RWPE1 (cell line): ENCODE measurements at places on chromosomes 11 and 22.

- no peak for DNase-seq
Observed at GRCh38 chr11:17351510-17352176, at the start of gene NCR3LG1. TSS of gene NCR3LG1 (plus strand) at chr11:17351800. CDS start at chr11:17351970, 170 bp downstream.

DNA sequence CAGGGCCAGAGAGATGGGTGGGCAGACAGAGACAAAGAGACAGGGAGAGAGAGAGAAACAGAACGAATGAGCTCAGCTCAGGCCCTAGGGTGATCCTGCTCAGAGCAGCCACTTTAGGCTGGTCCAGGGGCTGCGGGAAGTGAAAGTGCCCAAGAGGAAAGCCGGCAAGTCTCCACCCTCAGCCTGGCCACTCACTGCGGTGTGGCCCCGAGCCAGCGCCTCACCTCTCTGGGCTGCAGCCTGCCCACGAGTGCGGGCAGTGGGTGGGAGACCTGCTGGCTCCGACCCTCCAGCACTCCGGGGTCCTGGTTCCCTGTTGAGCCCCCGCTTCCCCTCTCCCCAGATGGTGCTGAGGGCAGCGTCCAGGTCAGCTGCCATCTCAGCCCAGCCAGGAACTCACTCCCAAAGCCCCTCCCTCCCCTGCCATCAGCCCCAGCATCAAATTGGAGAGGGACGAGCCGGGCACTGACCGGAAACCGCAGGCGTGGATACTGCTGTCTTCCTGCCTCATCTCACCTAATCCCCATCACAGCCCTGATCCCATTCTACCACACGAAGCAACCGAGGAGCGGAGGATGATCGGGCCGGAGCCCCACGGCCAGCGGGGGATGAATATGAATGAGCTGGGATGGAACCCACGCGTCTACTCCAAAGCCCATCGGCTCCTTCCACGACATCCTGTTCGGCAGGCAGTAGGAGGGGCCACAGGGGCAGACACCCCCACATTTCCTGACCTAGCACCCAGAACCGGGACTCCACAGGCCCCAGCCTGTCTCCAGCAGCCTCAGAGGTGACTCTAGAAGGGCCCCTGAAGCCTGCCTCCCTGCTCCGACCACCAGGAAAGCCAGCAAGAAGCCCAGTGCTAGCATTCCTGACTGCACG lies 16.9 kb downstream of the ELFN2 start:
- no peak for DNase-seq

DNA sequence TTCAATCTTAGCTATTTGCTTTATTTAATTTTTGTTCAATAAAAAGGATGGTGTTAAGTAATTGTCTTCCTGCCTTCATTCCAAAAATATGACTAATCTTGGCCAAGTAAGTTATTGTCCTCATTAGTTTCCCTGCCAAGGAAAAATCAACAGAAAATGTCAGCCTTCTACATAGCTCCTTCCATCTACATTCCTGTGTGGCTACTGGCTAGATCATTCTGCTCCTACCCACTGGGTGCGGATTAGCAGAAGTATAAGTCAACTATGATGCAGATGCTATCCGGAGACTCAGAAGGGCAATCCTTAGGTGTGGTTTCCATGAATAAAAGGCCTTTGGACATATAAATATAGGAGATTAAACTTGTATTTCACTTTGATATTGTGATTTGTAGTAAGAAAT lies 154.4 kb downstream of the SBF2 start:
- peak; percentile 68 for DNase-seq

DNA sequence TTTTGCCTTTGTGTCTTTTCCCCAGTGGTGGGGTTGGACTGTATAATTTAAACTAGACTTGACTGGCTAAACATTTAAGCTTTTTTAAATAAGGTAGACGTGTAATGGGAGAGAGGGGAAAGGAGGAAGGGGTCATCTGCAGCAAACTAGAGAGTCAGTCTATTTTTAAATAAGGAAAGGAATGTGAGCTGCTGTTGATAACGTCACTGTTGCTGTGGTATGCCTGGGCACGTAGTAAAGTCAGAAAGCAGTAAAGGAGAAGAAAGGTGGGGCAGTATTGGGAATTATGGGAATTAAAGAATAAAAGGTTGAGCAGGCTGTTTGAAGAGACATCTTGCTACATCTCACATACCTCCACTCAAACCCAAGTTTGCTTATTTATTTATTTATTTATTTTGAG lies 80.4 kb upstream of the FSHB start:
- DNase-seq, result peak; percentile 4

DNA sequence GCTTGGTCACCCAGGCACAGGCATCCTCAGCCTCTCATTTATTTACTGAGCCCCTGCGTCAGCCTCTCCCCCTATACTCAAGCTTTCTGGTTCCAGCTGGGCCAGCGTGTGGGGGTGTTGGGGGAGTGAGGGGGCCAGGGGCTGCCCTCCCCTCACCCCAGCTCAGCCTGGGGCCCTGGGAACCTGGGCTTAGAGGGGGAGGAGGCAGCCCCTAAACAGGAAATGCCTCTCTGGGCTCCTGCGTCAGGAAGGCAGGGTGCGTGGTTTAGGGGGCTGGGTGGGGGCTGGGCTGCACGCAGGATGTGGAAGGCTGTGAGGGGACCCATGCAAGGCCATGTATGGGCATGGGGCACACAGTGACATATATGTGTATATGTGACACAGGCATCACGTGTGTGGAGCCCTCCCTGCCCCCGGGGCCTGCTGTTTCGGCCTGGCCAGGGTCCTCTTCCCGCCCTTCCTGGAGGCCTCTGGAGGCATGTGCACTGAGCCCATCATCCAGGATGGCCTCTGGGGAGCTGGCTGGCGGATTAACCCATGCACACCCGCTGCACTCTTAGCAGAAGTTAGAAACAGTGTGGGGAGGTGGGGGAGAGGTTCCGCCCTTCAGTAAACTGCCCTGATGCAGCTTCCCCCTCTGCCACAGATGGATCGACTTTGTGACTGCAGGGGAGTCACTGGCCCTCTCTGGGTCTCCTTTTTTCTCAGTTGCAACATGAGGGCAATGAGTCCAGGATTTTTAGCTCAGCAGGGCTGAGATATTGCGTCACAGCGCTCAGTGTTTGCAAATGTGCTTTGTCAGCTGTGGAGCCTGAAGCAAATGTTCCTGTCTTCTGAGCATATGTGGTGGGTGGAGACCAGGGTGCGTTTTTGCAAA lies 1.1 kb upstream of the CD248 start:
- DNase-seq, result no peak

DNA sequence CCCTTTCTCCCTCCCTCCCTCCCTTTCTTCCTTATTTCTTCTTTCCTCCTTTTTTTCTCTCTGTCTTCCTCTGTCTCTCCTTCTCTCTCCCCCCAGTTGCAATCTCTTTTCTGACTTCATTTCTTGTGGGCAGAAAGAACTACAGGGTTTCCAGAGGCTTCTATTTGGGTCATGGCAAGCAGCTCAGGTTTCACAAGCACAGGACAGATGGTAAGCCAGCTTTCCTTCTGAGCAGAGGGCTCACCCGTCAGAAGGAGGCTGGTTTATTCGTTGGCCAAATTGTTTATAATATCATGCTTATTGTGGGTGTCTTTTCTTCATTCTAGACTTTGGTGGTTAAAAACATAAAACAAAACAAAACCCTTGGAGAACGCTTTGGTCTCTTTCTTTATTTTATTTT lies 58.9 kb upstream of the CLMP start:
- no peak for DNase-seq

GRCh38 chr11:86106916-86107315 lies 38.0 kb upstream of the PICALM start:
- no peak for DNase-seq

DNA sequence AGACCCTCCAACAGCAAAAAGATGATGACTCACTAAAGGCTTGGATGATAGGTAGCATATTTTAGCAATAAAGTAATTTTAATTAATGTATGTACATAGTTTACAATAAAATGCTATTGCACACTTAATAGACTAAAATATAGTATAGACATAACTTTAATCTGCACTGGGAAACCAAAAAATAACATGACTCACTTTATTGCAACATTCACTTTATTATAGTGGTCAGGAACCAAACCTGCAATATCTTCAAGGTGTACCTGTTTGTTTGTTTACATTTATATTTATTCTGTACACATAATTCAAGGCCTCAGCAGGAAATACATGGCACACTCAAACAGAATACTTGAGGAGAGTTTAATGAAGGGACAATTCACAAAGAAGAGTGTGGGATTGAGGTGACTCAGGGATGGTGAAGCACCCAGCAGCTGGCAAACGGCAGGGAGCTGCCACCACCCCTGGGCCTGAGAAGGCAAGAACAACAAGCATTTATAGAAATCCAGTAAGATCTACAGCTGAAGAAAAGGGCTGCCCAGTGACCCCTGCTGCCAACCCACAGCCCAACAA lies 51.5 kb upstream of the POU2AF2 start:
- no peak for DNase-seq

GRCh38 chr11:88515002-88515401 lies 177.5 kb upstream of the CTSC start:
- no peak for DNase-seq

- no peak for DNase-seq
Observed at GRCh38 chr22:30253205-30253852, 6.8 kb upstream of the LIF start.

- no peak for DNase-seq
Observed at GRCh38 chr11:119794756-119795155, 65.8 kb upstream of the NECTIN1 start.

- DNase-seq, result no peak
Observed at GRCh38 chr22:20577549-20577975, 70.2 kb downstream of the MED15 start.

- no peak for DNase-seq
Observed at GRCh38 chr22:39270280-39270679, 25.5 kb upstream of the PDGFB start.

GRCh38 chr11:11403763-11404725 lies 51.0 kb upstream of the CSNK2A3 start:
- no peak for DNase-seq

DNA sequence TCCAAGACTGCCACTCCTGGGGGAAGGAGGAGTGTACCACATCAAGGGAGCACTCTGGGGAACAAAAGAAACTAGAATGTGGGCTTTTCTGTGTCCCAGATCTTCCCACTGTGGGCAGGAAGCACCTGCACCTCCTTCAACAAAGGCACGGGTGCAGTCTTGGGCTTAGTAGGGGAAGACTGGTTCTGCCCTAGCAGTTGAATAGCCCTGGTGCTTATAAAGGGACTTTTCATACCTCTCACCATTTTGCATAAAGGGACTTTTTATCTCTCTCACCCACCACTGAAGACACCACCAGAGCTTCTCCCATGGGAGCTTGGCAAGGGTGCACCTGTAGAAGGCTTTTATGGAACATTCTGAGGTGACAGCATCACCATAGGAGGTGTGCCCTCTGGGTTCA lies 65.8 kb upstream of the MS4A8 start:
- DNase-seq, result no peak

DNA sequence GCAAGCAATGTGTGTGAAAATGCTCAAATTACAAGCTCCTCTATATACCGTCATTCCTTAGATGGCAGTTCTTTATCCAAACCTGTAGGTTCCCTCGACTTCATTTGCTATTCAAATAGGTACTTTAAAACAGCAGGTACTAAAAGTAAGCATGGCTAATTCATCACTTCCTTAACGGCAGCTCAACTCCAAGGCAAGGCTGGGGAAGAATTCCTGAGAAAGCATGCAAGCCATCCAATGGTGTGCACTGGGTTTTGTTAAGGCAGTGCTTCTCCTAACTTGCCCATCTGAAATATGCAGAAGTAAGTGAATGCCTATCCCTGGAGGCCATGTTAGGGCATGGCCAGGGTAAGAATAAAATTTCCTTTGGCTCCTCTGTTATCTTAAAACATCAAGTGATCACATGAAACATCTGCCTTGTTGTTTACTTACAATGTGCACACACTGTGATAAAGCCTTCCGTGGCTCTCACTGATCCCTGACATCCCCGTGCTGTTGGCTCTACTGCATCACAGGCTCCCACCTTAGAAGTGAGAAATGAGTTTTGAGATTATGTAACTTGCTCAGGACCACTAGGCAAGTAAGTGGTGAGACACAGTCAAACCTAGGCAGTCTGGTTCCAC lies 52.1 kb downstream of the SMCO4 start:
- DNase-seq, result no peak

DNA sequence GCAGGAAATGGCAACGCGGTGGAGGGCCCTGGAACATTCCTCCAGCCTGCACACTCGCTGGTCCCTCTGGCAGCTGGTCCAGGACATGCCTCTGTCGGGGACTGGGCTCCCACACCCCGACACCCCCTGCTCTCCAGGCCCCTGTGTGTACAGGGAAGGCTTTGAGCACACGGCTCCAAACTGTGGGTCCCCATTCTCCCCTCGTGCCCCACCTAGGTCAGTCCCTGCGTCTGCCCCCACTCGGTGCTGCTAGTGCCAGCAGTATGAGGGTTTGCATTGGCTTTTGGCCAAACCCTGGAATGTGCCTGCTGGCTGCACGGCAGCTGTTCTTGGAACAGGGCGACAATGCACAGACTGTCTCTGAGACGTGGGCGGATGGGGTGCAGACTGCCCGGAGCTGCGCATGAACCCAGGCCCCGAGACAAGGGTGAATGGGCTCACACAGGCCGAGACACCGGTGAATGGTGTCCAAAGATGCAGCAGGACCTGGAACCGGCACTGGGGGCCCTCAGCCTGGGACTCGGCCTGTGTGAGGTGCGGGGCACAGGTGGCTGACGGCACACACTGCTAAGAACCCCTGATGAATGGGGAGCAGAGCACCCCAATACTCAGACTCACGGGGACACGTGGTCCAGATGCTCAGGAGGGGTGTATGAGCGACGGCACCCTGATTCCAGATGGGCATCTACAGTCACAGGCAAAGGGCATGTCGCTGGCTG lies 7.5 kb upstream of the SYT8 start:
- DNase-seq, result peak; percentile 51

- DNase-seq, result no peak
Observed at GRCh38 chr11:42841556-42841955, 470.2 kb upstream of the API5 start.

GRCh38 chr11:7512525-7513233 lies 1.1 kb upstream of the PPFIBP2 start:
- no peak for DNase-seq

DNA sequence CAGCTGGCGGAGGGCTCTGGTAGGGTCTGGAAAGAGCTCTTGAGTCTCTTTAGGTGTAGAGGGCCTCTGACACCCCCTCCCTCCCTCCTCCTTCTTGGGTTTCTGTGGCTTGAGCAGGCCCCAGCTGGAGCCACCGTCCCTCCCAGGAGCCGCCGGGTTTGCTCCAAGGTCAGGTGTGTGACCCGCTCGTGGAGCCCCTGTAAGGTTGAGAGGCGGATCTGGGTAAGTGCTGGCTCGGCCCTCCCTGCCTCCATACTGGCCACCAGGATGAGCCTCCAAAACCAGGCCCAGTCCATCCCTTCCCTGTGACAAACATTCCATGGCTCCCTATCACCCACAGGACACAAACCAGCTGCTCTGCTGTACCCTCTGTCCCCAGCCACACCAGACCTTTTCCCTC lies 9.3 kb downstream of the PLEKHB1 start:
- DNase-seq, result no peak

DNA sequence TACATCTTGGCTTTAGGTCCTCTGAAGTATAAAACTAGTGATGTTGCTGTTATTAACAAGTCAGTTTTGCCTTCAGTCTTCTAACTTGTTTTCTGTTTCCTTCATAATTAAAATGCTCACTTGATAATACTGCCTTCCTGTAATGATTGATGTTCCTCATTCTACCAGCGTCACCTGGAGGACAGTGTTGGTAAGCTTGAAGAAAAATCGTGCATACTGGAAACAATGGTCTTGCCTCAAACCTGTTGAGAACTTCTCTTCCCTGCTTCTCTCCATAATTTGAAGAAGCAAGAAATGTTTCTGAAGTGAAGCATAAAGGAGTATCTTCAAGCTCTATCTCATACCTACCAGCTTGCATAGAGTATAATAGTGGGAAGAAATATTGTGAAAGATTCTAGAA lies 3.0 kb downstream of the YWHAH start:
- DNase-seq, result peak; percentile 23

- DNase-seq, result no peak
Observed at GRCh38 chr11:76927160-76927559, 66.4 kb downstream of the ACER3 start.

- DNase-seq, result no peak
Observed at GRCh38 chr11:2385156-2386151, 8.3 kb downstream of the CD81 start.
